T-cell (primary cell): ENCODE measurements at places on chromosomes 3 and 15.
A peak's percentile ranks its signal among the peaks of the same experiment; 100 is the strongest.

GRCh38 chr15:98964466-98965133 lies 43.0 kb downstream of the PGPEP1L start:
- H3K4me3 ChIP-seq, result no peak overlapping the region
- no peak overlapping the region for H3K27ac ChIP-seq
- peaks cover 14% of the 10 kb centered on the region for H3K36me3 ChIP-seq
- no peaks in the 10 kb centered on the region for H3K4me1 ChIP-seq

DNA sequence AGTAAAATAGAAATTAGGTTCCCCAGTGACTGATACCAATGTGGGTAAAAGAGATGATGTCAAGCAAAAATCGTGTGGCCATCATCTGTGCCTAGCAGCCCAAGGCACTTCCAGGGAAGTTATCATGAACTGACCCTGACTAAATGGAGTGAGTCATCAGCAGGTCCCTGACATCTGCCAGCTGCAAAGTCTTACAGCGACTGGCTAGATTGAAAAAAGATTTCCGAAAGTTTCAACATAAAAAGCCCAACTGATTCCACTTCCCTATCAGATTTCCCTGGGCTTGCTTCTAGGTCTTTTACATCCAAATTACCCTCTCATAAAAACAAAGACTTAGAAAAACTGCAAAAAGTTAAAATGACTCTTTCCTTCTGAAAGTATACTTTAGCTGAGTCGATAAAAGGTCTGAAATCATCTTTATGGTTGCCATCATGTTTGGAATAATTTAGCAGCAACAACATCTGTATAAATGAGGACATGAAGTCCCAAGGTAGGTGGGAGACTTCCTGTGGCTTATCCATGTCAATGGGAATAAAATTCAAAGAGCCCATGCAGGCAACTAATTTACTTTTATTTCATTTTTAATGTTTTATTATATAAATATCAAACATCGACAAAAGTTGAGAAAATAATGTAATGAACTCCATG lies 342.8 kb downstream of the ERC2 start:
- H3K4me1 ChIP-seq, result no peaks in the 10 kb centered on the region
- no peak overlapping the region for H3K4me3 ChIP-seq
- no peak overlapping the region for H3K27ac ChIP-seq
- H3K27me3 ChIP-seq, result no peaks in the 10 kb centered on the region

DNA sequence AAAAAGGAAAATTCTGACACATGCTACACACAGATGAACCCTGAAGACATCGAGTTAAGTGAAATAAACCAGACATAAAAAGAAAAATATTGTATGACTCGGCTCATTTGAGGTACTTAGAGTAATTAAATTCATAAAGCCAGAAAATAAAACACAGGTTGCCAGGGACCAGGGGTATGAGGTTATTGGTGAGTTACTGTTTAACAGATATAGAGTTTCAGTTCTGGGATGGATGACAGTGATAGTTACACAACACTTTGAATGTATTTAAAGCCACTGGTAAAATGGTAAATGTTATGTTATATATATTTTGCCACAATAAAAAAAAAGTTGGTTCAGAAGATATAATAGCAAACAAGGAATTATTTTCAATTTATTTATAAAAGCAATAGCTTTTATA lies 436.1 kb upstream of the WNT5A start:
- DNase-seq, result no peak
- no peaks in the 10 kb centered on the region for H3K4me1 ChIP-seq
- H3K36me3 ChIP-seq, result no peaks in the 10 kb centered on the region
- H3K27ac ChIP-seq, result no peak overlapping the region
- no peaks in the 10 kb centered on the region for H3K27me3 ChIP-seq
- no peak overlapping the region for H3K4me3 ChIP-seq

GRCh38 chr3:153163756-153164550 lies 1.9 kb downstream of the RAP2B start:
- H3K27ac ChIP-seq, result no peak overlapping the region
- H3K27me3 ChIP-seq, result no peaks in the 10 kb centered on the region
- peak overlapping the region; percentile 70 for H3K4me3 ChIP-seq
- peaks cover 13% of the 10 kb centered on the region for H3K4me1 ChIP-seq

DNA sequence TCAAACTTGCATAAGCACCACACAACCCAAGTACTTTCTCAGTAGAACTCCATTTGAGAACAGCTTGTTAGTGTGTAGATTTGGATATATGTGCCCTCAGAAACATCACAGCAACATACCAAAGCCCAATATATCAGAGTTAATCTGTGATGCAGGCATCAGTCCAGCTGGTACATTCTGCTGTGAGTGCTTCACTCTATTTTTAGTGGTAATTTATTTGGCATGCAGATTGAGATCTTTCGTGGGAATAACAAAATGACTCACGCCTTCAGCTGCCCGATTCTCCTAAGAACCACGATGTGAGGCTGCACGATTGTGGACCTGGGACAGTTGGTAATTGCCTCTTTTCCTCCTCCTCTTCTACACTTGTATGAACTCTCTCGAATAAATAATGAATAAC lies 730.7 kb downstream of the SQOR start:
- H3K36me3 ChIP-seq, result no peaks in the 10 kb centered on the region
- no peak overlapping the region for H3K4me3 ChIP-seq
- no peaks in the 10 kb centered on the region for H3K4me1 ChIP-seq
- H3K27me3 ChIP-seq, result no peaks in the 10 kb centered on the region

DNA sequence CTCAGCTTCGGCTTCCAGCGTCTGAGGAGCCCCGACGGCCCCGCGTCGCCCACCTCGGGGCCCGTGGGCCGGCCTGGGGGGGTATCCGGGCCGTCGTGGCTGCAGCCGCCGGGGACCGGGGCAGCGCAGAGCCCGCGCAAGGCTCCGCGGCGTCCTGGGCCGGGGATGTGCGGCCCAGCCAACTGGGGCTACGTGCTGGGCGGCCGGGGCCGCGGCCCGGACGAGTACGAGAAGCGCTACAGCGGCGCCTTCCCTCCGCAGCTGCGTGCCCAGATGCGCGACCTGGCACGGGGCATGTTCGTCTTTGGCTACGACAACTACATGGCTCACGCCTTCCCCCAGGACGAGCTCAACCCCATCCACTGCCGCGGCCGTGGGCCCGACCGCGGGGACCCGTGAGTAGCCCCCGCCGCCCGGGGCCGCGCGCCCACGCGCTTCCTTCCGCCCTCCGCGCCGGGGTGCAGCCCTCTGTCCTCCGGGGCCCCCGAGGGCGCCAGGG lies 462 bp downstream of the EDEM1 start:
- H3K36me3 ChIP-seq, result peaks cover under 1% of the 10 kb centered on the region
- peak overlapping the region; percentile 96 for H3K27ac ChIP-seq
- DNase-seq, result peak; percentile 37
- H3K27me3 ChIP-seq, result no peaks in the 10 kb centered on the region

DNA sequence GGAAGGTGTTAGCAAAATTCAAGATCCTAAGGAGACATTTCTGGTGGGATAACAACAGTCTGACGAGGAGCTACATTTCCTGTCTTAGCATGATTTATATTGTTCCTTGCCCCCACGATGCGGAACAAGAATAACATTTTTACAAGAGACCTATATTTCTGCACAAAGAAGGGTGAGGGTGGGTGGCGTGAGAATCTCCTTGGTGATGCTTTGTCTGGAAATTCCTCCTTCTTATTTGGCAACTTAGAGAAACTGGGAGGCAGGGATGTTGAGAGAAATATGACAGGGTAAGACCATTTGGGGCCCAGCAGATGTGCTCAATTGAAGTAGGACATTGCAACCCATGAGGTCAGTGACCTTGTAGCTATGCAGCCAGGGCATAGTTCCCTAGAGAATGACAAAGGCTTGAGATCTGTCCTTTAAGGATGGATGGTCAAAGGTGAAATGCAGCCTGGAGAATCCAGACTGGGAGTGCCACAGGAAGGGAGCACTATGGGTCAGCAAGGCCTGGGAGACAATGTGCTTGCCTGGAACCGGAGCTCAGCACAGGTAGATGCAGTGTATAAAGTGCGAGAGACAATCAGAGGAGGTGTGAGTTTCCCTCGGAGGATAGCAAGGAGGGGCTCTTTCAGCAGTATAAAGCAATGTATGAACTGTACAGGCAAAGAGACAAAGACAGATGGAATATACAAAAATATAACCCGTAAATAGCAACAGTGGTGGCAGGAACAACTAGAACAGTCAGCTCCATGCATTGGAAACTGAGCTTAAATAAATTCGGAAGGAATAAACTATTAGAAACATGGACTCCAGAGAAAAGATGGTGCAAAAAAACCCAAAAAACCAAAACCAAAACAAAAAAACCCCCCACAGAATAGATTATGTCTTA lies 317.6 kb upstream of the TBL1XR1 start:
- no peaks in the 10 kb centered on the region for H3K4me1 ChIP-seq
- H3K36me3 ChIP-seq, result no peaks in the 10 kb centered on the region
- no peak overlapping the region for H3K4me3 ChIP-seq
- H3K27me3 ChIP-seq, result no peaks in the 10 kb centered on the region
- DNase-seq, result no peak

GRCh38 chr3:58214484-58215316 lies 3.9 kb upstream of the DNASE1L3 start:
- no peaks in the 10 kb centered on the region for H3K4me1 ChIP-seq
- H3K27me3 ChIP-seq, result no peaks in the 10 kb centered on the region
- no peak for DNase-seq
- no peaks in the 10 kb centered on the region for H3K36me3 ChIP-seq
- H3K4me3 ChIP-seq, result no peak overlapping the region
- H3K27ac ChIP-seq, result no peak overlapping the region

GRCh38 chr3:11373654-11374053 lies 101.5 kb downstream of the ATG7 start:
- H3K4me1 ChIP-seq, result no peaks in the 10 kb centered on the region
- H3K4me3 ChIP-seq, result no peak overlapping the region
- no peaks in the 10 kb centered on the region for H3K36me3 ChIP-seq
- H3K27ac ChIP-seq, result no peak overlapping the region

- no peaks in the 10 kb centered on the region for H3K36me3 ChIP-seq
- H3K27me3 ChIP-seq, result peaks cover 67% of the 10 kb centered on the region
- H3K4me3 ChIP-seq, result no peak overlapping the region
- H3K27ac ChIP-seq, result no peak overlapping the region
- no peaks in the 10 kb centered on the region for H3K4me1 ChIP-seq
Observed at GRCh38 chr3:50536471-50537180, 30.9 kb downstream of the C3orf18 start.

GRCh38 chr3:46228260-46229242 lies 13.7 kb upstream of the CCR3 start:
- H3K27me3 ChIP-seq, result no peaks in the 10 kb centered on the region
- no peaks in the 10 kb centered on the region for H3K4me1 ChIP-seq
- H3K27ac ChIP-seq, result no peak overlapping the region
- DNase-seq, result no peak

DNA sequence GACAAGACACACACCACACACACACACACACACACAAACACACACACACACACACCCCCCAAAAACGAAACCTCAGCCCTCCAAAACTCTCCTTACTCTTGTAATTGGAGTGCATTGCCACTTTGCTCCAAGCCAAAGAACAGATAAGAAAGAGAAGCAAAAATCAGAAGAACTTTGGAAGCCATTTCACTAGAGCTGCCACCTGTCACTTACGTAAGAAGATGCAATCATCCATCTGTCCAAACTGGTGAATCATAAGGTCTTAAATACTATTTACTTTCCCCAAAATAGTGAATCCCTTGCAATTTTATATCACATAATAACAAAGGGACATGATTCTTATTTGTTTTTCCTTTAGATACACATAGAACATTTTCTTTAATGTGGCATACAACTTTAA lies 285.4 kb downstream of the ZBTB20 start:
- peaks cover 4% of the 10 kb centered on the region for H3K4me1 ChIP-seq
- no peaks in the 10 kb centered on the region for H3K36me3 ChIP-seq
- H3K27ac ChIP-seq, result no peak overlapping the region
- DNase-seq, result no peak
- H3K27me3 ChIP-seq, result no peaks in the 10 kb centered on the region

DNA sequence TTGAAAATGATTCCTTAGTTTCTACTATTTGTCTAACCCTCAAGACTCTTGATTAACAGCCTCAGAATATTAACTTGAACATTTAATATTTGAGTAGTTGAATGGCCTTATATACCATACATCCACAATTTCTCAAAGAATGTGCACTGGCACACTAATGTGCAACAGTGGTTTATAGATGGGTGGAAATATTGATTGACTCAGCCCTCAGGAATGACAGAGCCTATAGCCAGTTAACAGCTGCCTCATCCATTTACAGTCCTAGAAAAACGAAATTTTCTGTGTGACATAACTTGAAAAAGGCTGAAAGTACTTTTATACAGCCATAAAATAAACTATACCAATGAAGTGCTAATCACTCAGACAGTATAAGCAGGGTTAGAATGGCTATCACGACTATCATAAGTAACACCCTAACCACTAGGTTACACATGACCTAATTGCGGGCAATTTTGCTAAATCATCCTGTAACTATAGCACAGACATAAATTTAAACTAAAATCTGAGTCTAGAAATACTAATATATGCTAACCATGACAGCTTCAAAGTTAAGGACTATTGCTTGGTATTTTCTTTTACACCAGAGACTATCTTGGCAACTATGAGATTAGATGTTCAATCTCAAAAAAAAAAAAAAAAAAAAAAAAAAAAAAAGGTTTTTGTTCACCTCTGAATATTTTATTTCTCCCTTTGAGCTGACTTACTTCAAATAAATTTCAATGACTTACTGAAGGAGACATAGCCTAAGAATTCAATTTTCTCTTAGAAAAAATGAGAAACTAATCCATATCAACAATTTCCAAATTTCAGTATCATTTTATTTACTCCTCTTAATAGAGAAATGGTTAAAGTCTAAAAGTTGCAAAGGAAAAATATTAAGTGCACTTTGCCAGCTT lies 9.3 kb downstream of the SECISBP2L start:
- no peaks in the 10 kb centered on the region for H3K27me3 ChIP-seq
- H3K4me1 ChIP-seq, result no peaks in the 10 kb centered on the region
- DNase-seq, result no peak
- H3K27ac ChIP-seq, result no peak overlapping the region
- H3K4me3 ChIP-seq, result no peak overlapping the region
- H3K36me3 ChIP-seq, result no peaks in the 10 kb centered on the region

- H3K4me3 ChIP-seq, result peak overlapping the region; percentile 76
- no peak for DNase-seq
- H3K4me1 ChIP-seq, result peaks cover 63% of the 10 kb centered on the region
Observed at GRCh38 chr3:63970631-63971475, 52.4 kb downstream of the PSMD6 start.

- no peak for DNase-seq
- H3K4me1 ChIP-seq, result no peaks in the 10 kb centered on the region
- H3K4me3 ChIP-seq, result no peak overlapping the region
- no peak overlapping the region for H3K27ac ChIP-seq
Observed at GRCh38 chr3:13140596-13140995, 67.4 kb upstream of the IQSEC1 start.

GRCh38 chr3:150261418-150261817 lies 146.7 kb upstream of the TSC22D2 start:
- H3K4me1 ChIP-seq, result no peaks in the 10 kb centered on the region
- no peak for DNase-seq
- H3K27me3 ChIP-seq, result no peaks in the 10 kb centered on the region
- H3K27ac ChIP-seq, result no peak overlapping the region
- H3K4me3 ChIP-seq, result no peak overlapping the region

GRCh38 chr15:74461847-74462511 lies 1.0 kb upstream of the UBL7 start:
- no peaks in the 10 kb centered on the region for H3K27me3 ChIP-seq
- peaks cover 8% of the 10 kb centered on the region for H3K36me3 ChIP-seq
- H3K27ac ChIP-seq, result peak overlapping the region; percentile 61
- H3K4me1 ChIP-seq, result peaks cover 23% of the 10 kb centered on the region
